Activated naive CD4-positive, alpha-beta T cell treated with anti-CD3 and anti-CD28 coated beads, Interleukin-2, amount 50 U/mL, for 16 hours (primary cell): ENCODE measurements at places on chromosomes 11 and 22.

DNA sequence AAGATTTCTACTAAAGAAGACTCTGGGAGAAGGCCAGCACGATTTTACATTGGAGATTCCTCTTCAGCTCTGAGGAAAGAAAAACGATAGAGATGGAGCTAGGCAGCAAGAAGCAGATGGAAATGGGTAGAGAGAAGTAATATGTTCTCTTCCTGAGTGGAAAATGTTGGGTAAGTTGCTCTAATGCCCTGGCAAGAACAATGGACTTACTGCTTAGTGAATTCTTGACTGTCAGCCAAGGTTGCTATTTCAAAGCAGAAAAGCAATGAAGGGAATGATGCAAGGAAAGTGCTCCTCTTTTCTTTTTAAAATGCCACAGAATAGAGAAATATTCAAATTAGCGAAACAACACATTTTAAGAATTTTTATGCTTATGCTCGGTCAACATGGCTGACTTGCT lies 38.4 kb upstream of the CWF19L2 start:
- no peak for DNase-seq

DNA sequence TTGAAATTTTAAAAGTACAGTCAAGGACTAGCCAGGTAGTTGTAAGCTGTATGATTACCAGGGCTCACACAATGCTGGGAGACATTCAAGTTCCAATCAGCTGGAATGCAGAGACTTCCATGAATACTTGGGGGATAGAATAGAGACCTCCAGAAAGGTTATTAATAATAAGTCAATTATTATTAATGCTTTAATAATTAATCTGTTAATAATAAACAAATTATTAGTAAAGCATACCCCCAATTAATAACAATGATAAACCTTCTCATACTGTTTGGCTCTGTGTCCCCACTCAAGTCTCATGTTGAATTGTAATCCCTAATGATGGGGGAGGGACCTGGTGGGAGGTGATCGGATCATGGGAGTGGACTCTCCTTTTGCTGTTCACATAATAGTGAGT lies 14.6 kb upstream of the MS4A6A start:
- DNase-seq = no peak

DNA sequence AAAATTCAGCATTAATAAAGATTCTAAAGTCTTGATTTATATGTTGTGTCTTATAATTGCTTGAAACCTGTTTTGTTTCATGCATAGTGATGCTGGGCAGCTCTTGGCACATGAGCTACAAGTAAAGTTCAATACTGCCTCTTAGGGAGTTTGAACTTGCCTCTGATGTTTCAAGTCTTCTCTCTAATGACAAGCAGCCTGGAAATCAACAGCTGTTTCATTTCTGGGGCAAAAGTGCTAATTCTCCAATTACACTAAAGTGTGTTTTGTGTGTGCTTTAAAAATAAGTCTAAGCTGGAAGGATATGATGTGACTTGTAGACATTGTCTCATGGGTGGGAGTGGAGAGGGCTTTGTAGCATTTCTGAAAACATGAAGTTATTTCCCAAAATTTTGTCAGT lies 23.7 kb upstream of the SESN3 start:
- DNase-seq = no peak

DNA sequence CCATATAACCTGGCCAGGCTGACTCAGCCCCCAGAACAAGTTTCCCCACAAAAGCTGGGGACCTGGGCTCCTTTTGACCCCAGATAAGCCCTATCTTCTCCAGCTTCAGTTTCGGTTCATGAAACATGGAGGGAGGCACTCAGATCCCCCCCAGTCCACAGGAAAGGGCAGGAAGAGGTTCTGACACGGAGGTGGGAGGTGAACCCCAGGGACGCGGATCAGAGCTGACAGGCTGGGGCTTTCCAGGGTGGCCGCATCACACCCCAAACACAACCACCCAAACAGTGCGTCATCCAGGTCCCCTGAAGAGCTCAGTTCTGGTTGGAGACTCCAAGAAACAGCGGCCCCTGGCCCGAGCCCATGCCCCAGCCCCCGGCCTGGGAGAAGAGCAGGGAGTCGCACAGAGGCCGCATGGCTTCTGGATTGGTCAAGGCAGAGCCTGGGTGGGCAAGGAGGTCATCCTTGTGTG lies 44.3 kb upstream of the A4GALT start:
- DNase-seq = no peak

DNA sequence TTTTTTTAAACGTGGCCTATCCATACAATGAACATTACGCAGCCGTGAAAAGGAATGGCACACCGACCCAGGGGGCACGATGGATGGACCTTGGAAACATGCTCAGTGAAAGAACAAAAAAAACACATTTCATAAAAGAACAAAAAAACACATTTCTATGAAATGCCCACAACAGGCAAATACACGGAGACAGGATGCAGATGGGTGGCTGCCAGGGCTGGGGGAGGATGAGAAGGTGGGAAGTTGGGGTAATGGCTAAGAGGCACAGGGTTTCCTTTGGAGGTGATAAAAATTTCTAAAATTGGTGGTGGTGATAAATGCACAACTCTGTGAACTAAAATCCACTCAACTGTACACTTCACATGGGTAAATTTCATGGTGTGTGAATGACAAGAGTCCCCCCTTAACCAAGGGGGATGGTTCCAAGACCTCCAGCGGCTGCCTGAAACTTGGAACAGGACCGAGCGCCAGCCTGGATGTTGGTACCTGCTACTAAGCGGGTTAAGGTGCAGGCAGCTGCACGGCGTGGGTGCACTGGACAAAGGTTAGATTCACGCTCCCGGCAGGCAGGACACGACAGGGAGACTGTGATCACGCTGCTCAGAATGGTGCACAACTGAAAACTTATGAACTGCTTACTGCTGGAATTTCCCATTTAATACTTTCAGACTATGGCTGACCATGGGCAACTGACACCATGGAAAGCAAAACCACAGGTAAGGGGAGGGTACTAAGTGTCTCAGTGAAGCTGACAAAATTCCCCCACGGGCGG lies 16.5 kb downstream of the BRD1 start:
- DNase-seq = no peak

- DNase-seq = no peak
Observed at GRCh38 chr11:108069947-108070346, 51.4 kb upstream of the ACAT1 start.

DNA sequence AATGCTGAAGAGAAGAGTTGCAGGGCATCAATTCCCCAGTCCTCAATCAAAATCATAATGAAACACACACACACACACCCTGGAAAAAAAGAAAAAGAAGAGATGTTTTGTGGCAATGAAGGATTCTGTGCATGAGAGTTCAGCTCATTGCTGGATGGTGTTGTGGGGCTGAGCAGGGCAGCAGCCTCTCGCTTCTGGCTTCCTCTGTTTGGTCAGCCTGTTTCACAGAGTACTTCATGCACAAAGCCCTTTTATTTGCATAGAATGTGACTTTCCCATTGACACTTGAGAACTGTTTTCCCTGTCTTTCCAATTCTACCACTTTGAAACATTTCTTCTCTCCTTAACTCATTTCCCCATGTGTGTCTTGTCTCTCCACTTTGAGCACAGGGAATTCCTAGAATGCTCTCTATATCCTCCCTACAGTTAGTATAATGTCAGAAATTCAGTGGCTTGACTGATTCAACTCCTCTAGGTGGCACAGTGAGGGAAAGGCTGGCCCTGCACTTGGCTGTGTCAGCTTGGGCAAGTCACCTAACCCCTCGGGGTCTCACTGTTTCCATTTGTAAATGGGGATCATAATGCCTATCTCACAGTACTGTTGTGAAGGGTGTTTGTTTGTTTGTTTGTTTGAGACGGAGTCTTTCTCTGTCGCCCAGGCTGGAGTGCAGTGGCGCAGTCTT lies 25.4 kb upstream of the BSX start:
- no peak for DNase-seq

- DNase-seq = no peak
Observed at GRCh38 chr11:93250326-93250725, 52.5 kb upstream of the SLC36A4 start.

DNA sequence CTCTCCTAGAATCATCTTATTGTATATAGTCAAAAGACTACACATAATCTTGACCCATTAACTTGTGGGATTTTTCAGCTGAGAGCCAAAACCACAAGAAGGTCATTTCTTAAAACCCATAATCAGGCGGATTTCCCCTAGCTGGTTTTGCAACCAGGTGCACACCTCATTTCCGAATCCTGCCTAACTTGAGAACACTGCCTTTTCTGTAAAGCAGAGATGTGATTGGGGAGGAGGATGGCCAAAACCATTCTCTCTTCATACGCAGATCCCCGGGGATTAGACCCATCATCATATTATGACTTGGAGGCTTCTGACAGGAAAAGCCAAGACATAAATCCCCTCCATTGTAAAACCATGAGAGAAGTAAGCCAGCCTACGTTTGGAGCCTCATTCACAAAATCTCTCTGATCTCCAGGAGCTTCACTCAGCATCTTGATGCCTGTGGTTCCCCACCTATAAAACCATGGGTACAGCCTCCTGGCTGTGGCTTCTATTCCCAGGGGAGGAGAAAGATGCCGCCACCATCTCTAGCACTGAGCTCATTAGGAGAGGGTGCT lies 191.3 kb downstream of the KIF18A start:
- no peak for DNase-seq

DNA sequence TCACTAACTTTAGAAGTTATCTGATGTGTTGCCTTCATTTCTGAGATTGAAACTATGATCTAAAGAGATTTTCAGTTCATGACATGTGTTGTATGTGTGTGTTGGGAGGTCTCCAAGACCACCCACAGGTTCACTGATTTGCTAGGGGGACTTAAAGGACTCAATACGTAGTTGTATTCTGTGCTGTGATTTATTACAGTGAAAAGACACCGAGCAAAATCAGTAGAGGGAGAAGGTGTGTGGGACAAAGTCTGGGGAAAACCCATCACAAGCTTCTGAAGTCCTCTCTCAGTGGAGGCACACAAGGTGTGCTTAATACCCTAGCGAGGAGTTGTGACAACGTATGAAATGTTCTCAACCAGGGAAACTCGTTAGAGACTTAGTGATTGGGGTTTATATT lies 35.6 kb downstream of the RNF169 start:
- DNase-seq = no peak

DNA sequence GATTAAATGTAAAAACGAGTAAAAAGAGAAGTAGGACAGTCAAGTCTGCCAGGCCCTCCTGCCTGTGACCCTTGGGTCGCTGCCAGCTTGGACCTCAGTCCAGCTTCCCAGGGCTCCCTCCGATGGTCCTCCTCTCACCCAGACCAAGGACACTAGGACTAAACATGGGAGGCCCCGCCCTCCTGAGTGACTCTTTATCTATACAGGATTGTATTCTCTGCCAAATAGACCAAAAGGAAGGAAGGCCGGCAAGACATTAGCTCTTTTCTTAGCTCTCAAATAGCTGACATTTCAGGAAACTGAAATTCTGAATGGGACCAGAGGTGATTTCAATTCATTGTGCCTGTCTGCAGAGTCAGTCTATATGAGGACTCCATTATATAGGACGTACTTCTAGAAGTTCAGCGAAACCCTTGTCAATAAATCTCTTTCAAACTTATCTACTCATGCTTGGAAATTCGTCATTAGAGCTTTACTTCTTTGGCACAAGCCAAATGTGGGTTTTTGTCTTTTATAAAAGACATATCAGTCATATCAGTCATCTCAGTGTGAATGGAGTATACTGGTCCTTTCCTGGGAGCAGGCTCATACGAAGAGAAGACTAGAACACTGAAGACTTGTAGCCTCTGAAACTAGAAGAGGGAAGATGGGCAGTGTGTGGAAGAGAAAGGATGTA lies 28.5 kb downstream of the ADORA2A start:
- DNase-seq = no peak

DNA sequence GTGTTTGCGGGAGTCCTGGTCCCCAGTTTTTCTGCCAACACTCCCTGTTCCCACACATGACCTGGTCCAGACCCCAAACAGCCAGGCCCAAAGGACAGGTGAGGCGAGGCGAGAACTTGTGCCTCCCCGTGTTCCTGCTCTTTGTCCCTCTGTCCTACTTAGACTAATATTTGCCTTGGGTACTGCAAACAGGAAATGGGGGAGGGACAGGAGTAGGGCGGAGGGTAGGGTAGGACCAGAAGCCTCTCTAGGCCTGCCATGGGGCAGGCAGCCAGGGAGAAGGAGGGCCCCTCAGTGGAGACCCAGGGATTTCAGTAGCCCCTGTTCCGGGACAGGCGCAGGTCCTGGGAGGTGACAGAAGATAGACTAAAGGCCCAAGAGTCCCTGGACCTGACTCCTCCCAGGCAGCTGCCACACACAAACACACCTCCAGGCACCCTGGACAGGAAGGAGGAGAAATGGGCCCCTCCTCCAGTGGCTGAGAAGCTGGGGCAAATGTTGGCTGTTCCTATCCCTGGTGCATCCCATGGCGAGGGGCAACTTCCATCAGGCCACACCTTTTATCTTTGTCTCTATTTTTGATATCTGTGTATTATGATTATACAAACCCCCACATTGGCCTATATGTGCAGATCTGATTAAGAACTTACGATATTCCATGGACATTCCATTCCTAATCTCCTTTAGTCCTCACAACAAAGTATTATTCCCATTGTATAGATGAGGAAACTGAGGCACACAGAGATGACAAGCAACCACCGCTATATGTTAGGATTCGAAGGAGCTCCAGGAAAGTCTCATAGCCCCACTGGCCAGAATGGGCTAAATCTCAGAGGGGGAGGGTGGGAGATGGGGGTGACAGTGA lies 626 bp upstream of the F2 start:
- no peak for DNase-seq

- no peak for DNase-seq
Observed at GRCh38 chr22:35229865-35230264, 27.4 kb upstream of the HMGXB4 start.

DNA sequence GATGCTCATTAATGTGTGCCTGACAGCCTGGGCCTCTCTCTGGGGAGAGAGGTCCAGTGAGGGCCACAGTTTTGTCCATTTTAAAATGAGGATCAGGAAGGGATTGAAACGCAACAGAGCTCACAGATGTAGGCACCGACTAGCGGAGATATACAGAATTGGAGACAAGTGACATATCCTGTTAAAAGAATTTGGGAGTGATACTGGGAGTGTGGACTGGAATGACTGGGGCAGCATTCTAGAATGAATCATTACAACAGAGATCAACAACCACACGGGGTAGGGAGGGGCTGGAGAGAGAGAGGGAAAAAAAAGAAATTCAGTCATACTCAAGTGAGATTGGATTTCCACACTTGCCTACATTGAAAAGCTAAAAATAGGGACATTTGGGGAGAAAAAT lies 2.5 kb upstream of the NCAM1 start:
- no peak for DNase-seq

GRCh38 chr11:128518493-128519207 lies 68.7 kb downstream of the ETS1 start:
- no peak for DNase-seq

GRCh38 chr11:118201966-118202365 lies 22.8 kb downstream of the JAML start:
- no peak for DNase-seq

DNA sequence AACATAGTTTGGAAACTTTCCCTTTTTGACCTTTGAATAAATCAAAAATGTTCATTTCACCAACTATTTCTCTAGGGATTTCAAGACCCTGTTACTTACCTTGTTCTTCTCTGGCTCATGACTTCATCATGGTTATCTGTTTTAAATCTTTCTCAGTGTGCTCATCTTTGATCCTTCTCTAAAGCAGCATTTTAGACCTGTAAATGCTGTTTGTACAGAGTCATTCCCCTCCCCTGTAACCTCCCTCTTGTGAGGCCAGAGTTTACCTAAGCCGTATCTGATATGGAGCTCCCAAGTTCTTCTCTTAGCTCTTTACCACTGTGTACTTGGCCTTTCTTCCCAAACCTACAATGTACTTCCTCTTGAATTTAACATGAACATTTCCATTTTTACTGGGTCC lies 56.0 kb downstream of the ACER3 start:
- DNase-seq = no peak

- DNase-seq = peak; percentile 1
Observed at GRCh38 chr11:120182790-120183491, 27.9 kb upstream of the OAF start.

GRCh38 chr11:120690406-120690805 lies 178.9 kb downstream of the GRIK4 start:
- DNase-seq = no peak
